Activated CD4-positive, alpha-beta T cell treated with anti-CD3 and anti-CD28 coated beads, Interleukin-2, amount 10 ng/mL, durations not matched to agents 24 days and 14 days (primary cell): ENCODE measurements at places on chromosomes 6 and 20. TPM values are rescaled to one million over a fixed set of nuclear protein-coding genes. Genes with fewer than 3 reads are reported as not detected.

The TRIM40 gene
- total RNA-seq: not detected in 2 replicates

- H3K36me3 ChIP-seq: no peaks in the 10 kb centered on the region
- H3K4me1 ChIP-seq: peaks cover 15% of the 10 kb centered on the region
- no peak overlapping the region for H3K4me3 ChIP-seq
- H3K27ac ChIP-seq: no peak overlapping the region
- DNase-seq: no peak
These were observed 2.8 kb downstream of the HLA-G start for GRCh38 chr6:29830409-29830808.

The POU5F1 gene
- not detected in 2 replicates for total RNA-seq

- H3K27ac ChIP-seq: no peak overlapping the region
- peaks cover 25% of the 10 kb centered on the region for H3K36me3 ChIP-seq
- no peak overlapping the region for H3K4me3 ChIP-seq
- no peaks in the 10 kb centered on the region for H3K4me1 ChIP-seq
- H3K27me3 ChIP-seq: peaks cover 27% of the 10 kb centered on the region
- no peak for DNase-seq
These were observed 21.3 kb downstream of the ECI2 start for GRCh38 chr6:4114123-4114522.

DNA sequence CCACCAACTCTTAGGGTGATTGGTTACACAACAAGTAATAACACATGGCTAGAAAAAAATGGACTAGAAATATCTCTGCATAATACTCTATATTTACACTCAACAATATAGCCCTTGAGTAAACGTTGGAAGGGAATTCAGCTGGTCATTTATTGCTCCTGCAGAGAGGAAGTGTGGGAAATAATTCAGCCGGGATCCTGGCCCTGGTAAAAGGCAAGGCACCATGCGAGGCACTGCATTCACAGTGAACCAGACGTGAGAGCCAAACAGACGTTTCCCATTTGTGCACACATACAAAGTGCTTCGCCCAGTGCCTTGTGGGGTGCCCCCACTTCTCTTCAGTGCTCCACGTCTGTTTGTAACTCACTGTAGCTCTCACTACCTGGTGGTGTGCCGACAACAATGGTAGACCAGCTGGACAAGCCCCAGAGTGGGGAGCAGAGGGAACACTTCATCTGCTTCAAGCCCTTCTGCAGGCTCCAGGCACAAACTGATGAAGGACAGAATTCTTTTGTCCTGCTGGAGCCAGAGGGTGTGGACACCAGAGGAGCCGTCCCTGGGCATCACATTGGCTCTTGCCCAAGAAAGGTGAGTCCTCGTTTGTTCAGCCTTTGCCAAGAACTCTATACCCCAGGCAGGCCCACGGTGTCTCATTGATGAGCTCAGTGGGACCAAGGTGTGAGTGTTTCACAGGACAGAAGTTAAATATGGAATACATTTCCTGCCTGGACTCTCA lies 18.8 kb downstream of the SYNDIG1 start:
- no peak for DNase-seq
- H3K27ac ChIP-seq: no peak overlapping the region
- H3K4me1 ChIP-seq: no peaks in the 10 kb centered on the region
- peaks cover 4% of the 10 kb centered on the region for H3K27me3 ChIP-seq
- H3K4me3 ChIP-seq: no peak overlapping the region
- no peaks in the 10 kb centered on the region for H3K36me3 ChIP-seq

- peak overlapping the region; percentile 76 for H3K4me3 ChIP-seq
- peaks cover 18% of the 10 kb centered on the region for H3K36me3 ChIP-seq
- peak overlapping the region; percentile 72 for H3K27ac ChIP-seq
- H3K27me3 ChIP-seq: no peaks in the 10 kb centered on the region
- DNase-seq: peak; percentile 69
These were observed 5.7 kb downstream of the HELZ2 start for GRCh38 chr20:63568170-63568981.

- H3K27me3 ChIP-seq: no peaks in the 10 kb centered on the region
- peaks cover 8% of the 10 kb centered on the region for H3K36me3 ChIP-seq
- H3K4me3 ChIP-seq: peak overlapping the region; percentile 94
- peak; percentile 89 for DNase-seq
These were observed 1.5 kb downstream of the ARID1B start for GRCh38 chr6:156778454-156779205.

The ROMO1 gene
- total RNA-seq: 82.3 and 94.9 TPM in 2 replicates

DNA sequence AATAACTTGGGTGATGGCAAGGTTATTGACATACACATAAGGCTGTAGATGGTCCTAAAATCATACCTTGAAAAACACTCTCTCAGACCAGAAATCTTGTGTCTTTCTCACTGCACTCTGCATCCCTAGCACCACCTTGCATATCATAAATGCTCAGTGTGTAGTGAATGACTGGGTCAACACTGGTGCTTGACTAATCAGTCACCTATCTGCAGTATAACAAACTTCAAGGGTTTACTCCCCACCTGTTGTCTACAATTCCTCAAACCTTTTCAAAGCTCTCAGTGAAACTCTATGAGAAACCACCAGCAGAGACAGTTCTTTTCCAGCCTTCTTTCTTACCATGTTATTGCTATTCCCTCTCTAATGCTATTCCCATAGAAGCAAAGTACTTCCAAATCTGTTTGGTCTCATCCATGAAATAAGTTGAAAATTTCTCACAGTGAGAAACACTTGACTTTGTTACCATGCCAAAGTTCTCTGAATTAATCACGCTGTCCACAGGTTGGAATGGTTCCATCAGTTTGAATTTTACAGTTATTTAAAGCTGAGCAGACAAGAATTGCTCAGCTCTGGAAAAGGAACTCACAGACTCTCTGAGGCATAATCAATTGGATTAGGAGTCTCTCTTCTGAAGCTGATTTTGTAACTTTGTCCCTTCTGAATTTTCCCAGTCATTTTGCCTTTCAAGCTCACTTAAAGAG lies 104.8 kb upstream of the EYA4 start:
- DNase-seq: no peak
- H3K27ac ChIP-seq: no peak overlapping the region
- no peaks in the 10 kb centered on the region for H3K36me3 ChIP-seq
- H3K4me1 ChIP-seq: no peaks in the 10 kb centered on the region
- no peaks in the 10 kb centered on the region for H3K27me3 ChIP-seq
- H3K4me3 ChIP-seq: no peak overlapping the region

GRCh38 chr6:139713900-139714506 lies 339.6 kb upstream of the CITED2 start:
- H3K36me3 ChIP-seq: no peaks in the 10 kb centered on the region
- H3K27me3 ChIP-seq: peaks cover 12% of the 10 kb centered on the region
- no peak overlapping the region for H3K4me3 ChIP-seq
- DNase-seq: no peak
- H3K27ac ChIP-seq: no peak overlapping the region
- H3K4me1 ChIP-seq: no peaks in the 10 kb centered on the region

- H3K36me3 ChIP-seq: no peaks in the 10 kb centered on the region
- no peak overlapping the region for H3K27ac ChIP-seq
- no peaks in the 10 kb centered on the region for H3K4me1 ChIP-seq
These were observed 449.4 kb upstream of the CDH4 start for GRCh38 chr20:60802676-60803075.

- H3K36me3 ChIP-seq: no peaks in the 10 kb centered on the region
- H3K4me3 ChIP-seq: no peak overlapping the region
- H3K27me3 ChIP-seq: no peaks in the 10 kb centered on the region
- H3K27ac ChIP-seq: no peak overlapping the region
- H3K4me1 ChIP-seq: peaks cover 6% of the 10 kb centered on the region
- no peak for DNase-seq
These were observed 38.1 kb downstream of the RNF144B start for GRCh38 chr6:18425218-18425617.

The TXLNB gene
- total RNA-seq: 0.09 TPM in 1 of 2 replicates, not detected in the other

DNA sequence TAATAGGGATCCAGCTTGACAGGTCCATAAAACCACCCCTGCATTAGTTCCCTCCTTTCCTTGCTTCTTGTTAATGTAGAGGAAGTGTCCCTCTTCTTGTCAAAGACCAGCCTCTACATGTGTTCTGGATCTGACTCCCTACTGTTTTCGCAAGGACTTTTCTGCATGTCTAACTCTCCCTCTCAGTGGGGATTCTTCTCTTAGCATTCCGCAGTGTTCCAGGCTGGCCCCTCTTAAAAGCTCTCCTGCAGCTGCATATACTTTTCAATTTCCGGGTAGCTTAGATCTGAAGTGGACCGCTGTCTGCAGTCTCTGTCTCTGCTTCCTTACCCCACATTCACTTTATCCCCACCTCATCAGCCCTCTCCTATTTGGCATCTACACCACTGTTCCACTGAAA lies 96.1 kb upstream of the MAN1A1 start:
- H3K27ac ChIP-seq: no peak overlapping the region
- peaks cover 41% of the 10 kb centered on the region for H3K4me1 ChIP-seq
- no peak for DNase-seq
- H3K4me3 ChIP-seq: no peak overlapping the region
- H3K27me3 ChIP-seq: no peaks in the 10 kb centered on the region

GRCh38 chr6:75208298-75209183 lies 2.7 kb upstream of the COL12A1 start:
- peak; percentile 95 for DNase-seq
- peaks cover 51% of the 10 kb centered on the region for H3K4me1 ChIP-seq
- H3K4me3 ChIP-seq: peak overlapping the region; percentile 83
- peaks cover 70% of the 10 kb centered on the region for H3K27me3 ChIP-seq
- peak overlapping the region; percentile 66 for H3K27ac ChIP-seq
- H3K36me3 ChIP-seq: peaks cover 1% of the 10 kb centered on the region

The CENPQ gene
- total RNA-seq: 16.4 and 18.6 TPM in 2 replicates

DNA sequence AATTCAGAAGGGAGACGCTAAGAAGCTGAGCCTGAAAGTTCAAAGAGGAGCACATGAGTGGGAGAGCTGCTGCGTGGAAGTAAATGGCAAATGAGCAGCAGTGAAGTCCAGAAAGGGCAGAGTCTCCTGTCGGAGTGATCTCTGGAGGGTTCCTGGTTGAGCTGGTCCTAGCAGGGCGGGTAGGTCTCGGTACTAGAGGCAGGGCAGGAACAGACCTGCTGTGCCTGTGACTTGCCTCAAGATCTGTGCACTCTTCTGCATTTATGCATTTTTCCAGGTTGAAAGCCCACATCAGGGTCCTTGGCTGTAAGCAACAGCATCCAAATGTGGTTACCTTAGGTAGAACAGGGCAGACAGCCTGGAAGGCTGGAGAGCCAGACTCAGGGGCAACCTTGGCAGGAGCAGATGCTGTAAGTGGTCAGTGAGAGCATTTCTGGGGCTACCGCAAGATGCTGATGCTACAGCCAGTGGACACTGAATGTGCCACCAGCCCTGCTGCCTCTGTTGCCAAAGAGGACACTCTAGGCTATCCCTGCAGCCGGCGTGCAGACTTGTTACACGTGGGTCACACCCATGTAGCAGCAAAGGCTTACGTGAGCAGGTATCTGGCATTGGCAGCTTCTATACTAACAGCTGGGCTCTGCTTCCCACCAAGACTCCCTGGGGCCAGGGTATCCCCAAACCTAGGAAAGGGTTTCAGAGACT lies 8.4 kb downstream of the DUSP22 start:
- no peak for DNase-seq
- no peak overlapping the region for H3K4me3 ChIP-seq
- H3K36me3 ChIP-seq: peaks cover 3% of the 10 kb centered on the region
- H3K4me1 ChIP-seq: peaks cover 20% of the 10 kb centered on the region
- no peak overlapping the region for H3K27ac ChIP-seq

- no peaks in the 10 kb centered on the region for H3K27me3 ChIP-seq
- no peaks in the 10 kb centered on the region for H3K4me1 ChIP-seq
These were observed 673.6 kb downstream of the CD109 start for GRCh38 chr6:74369556-74369993.

The TENT5A gene
- total RNA-seq: 0.30 and 0.90 TPM in 2 replicates

GRCh38 chr20:49712996-49713752 lies 504 bp downstream of the B4GALT5 start:
- peaks cover 2% of the 10 kb centered on the region for H3K36me3 ChIP-seq
- H3K4me1 ChIP-seq: peaks cover 30% of the 10 kb centered on the region
- peak overlapping the region; percentile 94 for H3K4me3 ChIP-seq
- no peaks in the 10 kb centered on the region for H3K27me3 ChIP-seq
- H3K27ac ChIP-seq: peak overlapping the region; percentile 91

DNA sequence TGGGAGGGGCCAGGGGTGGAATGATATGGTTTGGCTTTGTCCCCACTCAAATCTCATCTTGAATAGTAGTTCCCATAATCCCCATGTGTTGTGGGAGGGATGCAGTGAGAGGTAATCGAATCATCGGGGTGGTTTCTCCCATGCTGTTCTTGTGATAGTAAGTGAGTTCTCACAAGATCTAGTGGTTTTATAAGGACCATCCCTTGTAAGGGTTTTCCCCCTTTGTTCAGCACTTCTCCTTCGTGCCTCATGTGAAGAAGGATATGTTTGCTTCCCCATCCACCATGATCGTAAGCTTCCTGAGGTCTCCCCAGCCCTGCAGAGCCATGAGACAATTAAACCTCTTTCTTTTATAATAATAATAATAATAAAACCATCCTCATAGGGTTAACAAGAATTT lies 88.8 kb upstream of the PRND start:
- no peak overlapping the region for H3K4me3 ChIP-seq
- DNase-seq: no peak
- no peak overlapping the region for H3K27ac ChIP-seq
- peaks cover 20% of the 10 kb centered on the region for H3K27me3 ChIP-seq
- H3K4me1 ChIP-seq: peaks cover 3% of the 10 kb centered on the region

DNA sequence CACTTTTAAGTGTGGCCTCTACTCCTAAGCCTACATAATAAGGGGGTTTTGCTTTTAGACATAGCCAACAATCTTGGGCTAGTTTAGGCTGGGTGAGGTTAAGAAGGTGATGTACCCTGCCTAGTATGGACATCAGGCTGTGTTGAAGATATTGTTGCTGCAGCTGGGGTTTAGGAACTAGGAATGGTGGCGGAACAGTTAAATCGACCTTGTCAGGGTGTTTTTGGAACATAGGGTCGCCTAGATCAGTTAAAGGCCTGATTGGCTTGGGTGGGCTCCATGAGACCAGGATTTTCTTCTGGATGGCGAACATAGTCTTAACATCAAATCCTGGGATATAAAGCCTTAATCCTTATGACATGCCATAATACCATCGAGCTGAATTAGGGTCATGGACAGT lies 156.1 kb downstream of the TRIM27 start:
- H3K4me1 ChIP-seq: no peaks in the 10 kb centered on the region
- no peak overlapping the region for H3K4me3 ChIP-seq
- DNase-seq: no peak
- no peak overlapping the region for H3K27ac ChIP-seq
- H3K27me3 ChIP-seq: peaks cover 72% of the 10 kb centered on the region

DNA sequence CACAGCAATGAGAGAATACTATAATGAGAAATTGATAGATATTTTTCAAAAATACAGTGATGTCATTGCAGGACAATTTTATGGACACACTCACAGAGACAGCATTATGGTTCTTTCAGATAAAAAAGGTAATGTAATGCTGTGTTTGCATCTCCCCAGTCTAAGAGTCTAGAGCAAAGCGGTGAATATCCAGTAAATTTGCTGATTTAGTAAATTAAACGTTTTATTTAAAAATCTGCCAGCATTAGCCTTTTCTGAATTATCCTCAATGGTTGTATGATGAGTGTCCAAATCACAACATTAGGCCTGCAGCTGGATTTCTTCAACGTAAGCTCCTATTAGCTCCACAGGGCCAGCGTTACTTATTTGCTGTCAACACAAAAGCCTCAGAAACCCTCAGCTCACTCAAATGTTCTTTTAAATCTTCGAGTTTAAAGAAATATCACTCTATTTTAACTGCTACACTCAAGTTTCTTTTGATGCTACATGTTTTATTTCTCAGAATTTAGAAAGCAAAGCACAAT lies 16.0 kb downstream of the SMPDL3A start:
- H3K4me3 ChIP-seq: no peak overlapping the region
- H3K27me3 ChIP-seq: no peaks in the 10 kb centered on the region
- no peak for DNase-seq
- no peaks in the 10 kb centered on the region for H3K4me1 ChIP-seq
- H3K36me3 ChIP-seq: no peaks in the 10 kb centered on the region

The PAK5 gene
- total RNA-seq: not detected in 2 replicates
